ENCODE measurements at places on chromosomes 3 and 15. TPM values are rescaled to one million over a fixed set of nuclear protein-coding genes. Genes with fewer than 3 reads are reported as not detected.

AQP9 gene
- total RNA-seq: 1.5 TPM

- no peak overlapping the region for H3K4me3 ChIP-seq
- no peaks in the 10 kb centered on the region for H3K36me3 ChIP-seq
- no peaks in the 10 kb centered on the region for H3K27me3 ChIP-seq
- no peak overlapping the region for H3K27ac ChIP-seq
- no peak for DNase-seq
- no peaks in the 10 kb centered on the region for H3K4me1 ChIP-seq
Observed at GRCh38 chr15:42820811-42821210, 83.9 kb upstream of the CDAN1 start.

DNA sequence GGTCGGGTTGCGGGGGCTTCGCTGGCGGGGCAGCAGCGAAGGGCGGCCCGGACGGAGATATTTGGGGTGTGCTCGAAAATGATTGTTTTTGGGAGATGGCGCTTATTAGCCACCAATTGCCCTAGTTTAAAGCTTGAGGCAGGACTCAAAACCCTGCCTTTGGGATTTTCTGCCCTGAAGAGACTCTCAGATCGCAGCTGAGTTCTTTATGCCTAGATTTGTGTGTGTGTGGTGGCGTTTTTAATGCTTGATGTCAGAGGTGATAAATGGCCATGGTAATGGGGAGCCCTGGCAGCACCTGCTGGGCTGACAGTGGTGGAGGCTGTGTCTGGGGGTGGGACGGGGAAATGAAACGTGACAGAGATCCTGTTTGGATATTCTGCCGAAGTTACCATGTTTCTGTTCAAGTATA is 604 bp downstream of the KCTD6 start:
- peaks cover 70% of the 10 kb centered on the region for H3K4me1 ChIP-seq
- peak overlapping the region; percentile 80 for H3K4me3 ChIP-seq
- peak overlapping the region; percentile 85 for H3K27ac ChIP-seq
- no peak for DNase-seq
- H3K27me3 ChIP-seq: no peaks in the 10 kb centered on the region

IL17RD gene
- total RNA-seq: 17.2 TPM

DNA sequence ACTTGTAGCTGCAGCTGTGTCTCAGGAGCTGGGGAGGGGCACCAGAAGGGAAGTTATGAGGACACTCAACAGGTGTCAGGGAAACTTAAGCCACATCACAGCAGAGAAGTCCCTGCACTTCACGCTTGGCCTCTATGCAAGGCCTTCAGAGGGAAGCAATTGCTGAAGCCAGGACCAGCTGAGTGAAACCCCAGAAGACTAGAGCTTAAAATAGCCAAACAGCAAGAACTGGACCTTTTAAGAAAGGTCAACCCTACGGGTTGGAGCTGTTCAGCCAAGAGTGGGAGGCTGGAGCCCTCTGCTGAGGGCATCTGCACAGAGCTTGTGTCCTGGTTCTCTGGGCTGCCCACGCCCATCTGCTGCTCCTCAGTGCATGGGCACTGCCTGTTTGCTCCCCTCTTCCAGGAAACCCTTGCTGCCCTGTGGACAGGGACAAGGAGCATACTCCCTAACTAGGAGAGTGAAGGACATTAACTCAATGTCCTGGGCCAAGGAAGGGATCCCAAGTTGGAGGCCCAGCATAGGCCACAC is 3.9 kb upstream of the GRAMD2A start:
- H3K4me1 ChIP-seq: peaks cover 26% of the 10 kb centered on the region
- H3K27ac ChIP-seq: no peak overlapping the region

RLBP1 gene
- total RNA-seq: not detected

DNA sequence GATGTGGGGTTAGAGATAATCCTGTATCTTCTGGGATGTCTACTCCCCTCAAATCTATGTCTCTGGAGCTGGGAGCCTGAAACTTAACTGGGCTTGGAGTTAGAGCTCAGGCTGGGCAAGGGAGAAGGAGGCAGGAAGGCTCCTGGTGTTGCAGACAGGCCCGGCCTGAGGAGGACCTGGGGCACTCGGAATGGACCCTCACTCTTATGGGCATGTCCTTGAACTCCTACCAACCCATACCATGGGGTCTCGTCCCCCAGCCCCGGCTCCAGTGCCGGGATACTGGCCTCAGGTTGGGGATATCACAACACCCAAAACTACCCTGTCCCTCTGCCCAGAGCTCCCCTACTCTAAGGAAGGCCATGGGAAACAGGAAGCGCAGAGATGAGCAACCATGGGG is 45.2 kb downstream of the SCN5A start:
- no peak overlapping the region for H3K4me3 ChIP-seq
- H3K4me1 ChIP-seq: no peaks in the 10 kb centered on the region
- DNase-seq: no peak

- H3K27me3 ChIP-seq: no peaks in the 10 kb centered on the region
- peak overlapping the region; percentile 53 for H3K27ac ChIP-seq
- no peaks in the 10 kb centered on the region for H3K36me3 ChIP-seq
- DNase-seq: no peak
- no peak overlapping the region for H3K4me3 ChIP-seq
Observed at GRCh38 chr3:149532489-149533180, 58.1 kb downstream of the TM4SF4 start.
